ENCODE measurements at places on chromosomes 13 and 19. TPM values are rescaled to one million over a fixed set of nuclear protein-coding genes. Genes with fewer than 3 reads are reported as not detected.

DNA sequence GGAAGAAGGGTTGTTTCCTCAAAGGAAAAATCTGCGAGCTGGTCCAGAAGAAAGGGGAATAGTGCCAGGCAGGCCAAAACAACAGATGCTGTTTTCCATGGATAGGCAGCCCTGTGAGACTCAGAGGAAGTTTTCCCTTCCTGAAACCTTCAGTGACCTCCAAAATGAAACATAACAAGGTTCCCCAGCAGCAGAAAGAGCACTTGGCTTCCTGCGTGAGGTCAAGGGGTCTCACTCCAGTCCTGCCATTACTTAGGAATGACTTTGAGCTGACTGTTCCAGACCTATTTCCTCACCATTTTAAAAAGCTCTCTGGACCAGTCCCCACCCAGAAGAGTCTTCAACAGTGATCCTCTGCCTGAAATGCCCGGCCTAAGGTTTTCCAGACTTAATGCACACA is 104.6 kb upstream of the IPO5 start:
- no peaks in the 10 kb centered on the region for H3K36me3 ChIP-seq
- H3K27ac ChIP-seq: no peak overlapping the region
- H3K4me1 ChIP-seq: peaks cover 4% of the 10 kb centered on the region
- no peaks in the 10 kb centered on the region for H3K27me3 ChIP-seq
- no peak for DNase-seq
- H3K4me3 ChIP-seq: no peak overlapping the region

Gene MYO16
- under 0.01 TPM for total RNA-seq

Gene ZNF208
- 3.6 TPM for total RNA-seq

Gene ZNF700
- 7.4 TPM for total RNA-seq
